Stimulated activated naive CD4-positive, alpha-beta T cell treated with Interleukin-2 at 50 U/mL for 16 hours (primary cell): ENCODE measurements at places on chromosomes 2 and 18.

- DNase-seq, result no peak
Observed at GRCh38 chr2:203626952-203627681, 79.3 kb upstream of the CD28 start.

- no peak for DNase-seq
Observed at GRCh38 chr18:8990276-8991031, 112.0 kb upstream of the NDUFV2 start.

DNA sequence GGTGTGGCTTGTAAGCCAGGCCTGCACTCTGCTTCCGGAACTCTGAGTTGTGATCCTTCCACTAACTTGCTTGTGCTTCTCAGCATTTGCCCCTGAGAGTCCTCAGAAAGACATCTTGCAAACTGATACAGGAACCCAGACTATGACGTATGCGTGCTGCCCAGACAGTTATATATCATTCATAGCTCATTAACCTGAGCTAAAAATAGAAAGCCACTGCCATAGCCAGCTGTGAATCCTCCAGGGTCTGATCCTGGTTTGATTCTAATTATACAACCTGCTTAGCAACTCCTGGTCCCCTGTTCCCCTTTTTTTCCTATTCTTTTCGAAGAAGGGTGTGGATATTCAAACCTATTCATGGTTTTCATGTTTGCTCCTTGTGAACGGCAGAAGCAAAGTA is 63.7 kb downstream of the MARCHF4 start:
- no peak for DNase-seq

DNA sequence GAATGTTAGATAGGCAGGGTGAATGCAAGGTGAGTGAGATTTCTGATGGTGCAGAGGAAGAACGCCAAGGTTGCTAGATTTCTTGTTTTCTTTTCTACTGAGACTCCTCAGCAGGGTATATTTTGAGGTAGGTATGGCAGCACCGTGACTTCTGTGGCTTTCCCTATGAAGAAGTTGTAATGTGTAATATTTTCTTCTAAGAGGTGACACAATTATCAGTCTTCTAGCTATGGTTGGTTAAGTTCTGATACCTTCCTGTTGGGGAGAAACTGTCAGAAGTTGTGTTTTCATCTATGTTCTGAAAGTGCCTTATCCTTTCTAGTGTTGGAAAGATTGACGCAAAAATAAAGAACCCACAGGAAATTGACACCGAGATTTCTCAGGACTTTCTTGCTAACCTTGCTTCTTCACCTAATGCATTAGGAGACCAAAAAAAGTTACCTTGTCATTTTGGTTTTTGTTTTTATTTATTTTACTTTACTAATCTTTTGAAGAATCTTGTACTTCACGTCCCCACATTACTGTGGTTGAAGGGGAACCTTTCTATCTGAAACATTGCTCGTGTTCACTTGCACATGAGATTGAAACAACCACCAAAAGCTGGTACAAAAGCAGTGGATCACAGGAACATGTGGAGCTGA is 11.9 kb downstream of the IL18R1 start:
- peak; percentile 12 for DNase-seq

DNA sequence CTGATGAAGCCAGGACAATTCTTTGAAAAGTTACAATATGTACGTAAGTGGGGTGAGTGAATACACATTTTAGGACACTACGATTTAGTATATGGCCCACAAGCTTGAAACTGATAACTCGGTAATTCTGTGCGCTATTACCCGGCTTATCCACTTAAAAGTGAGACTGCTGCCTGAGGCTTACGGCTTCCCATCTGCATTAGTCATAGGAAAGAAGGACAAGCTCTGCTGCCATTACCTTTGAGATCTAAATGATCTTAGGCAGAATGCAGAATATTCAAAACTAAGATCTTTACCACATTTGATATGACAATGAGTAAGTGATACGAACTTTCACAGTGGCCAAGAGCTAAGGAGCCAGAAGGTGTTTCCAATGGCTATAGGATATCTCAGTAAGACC is 133.3 kb downstream of the GAREM1 start:
- DNase-seq, result no peak

DNA sequence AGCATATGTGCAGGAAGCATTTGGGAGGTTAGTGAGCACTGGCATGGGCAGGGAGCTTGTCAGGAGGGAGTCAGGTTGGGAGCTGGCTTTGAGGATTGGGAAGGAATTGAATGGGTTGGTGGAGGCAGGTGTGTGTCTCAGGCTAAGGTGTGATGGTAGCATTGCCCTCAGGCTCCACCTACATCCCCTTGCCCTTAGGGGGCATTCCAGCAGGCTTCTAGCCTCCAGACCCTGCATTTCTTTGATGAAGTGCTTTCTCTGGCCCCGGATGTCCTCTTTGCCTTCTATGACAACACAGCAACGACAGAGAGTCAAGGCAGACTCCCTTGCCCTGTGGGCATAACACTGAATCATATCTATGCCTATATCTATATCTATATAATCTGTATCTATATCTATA is 13.5 kb downstream of the RHBDD1 start:
- no peak for DNase-seq

GRCh38 chr2:237558961-237559641 is 7.3 kb upstream of the PRLH start:
- DNase-seq, result no peak

- no peak for DNase-seq
Observed at GRCh38 chr2:57408587-57408986, 638.0 kb upstream of the VRK2 start.

- DNase-seq, result no peak
Observed at GRCh38 chr18:47997338-47997780, 66.9 kb upstream of the SMAD2 start.

GRCh38 chr18:79302120-79302519 is 93.6 kb upstream of the NFATC1 start:
- DNase-seq, result no peak

DNA sequence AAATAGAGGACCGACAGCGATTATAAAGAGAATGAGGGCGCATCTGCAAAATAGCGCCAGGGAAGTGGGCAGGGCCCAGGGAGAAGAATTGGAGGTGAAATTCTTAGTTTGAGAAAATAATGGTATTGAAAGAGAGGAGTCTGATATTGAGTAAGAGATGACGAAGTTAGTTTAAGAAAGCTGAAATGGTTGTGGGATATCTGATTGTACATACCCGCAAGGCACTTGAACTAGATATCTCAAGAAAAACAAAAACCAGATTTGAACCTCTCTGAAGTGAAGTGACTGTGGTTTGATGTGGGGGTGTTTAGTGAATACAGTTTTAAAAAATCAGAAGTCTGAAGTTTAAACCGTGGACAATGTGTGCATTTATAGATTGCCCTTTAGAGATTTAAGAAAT is 38.9 kb downstream of the ZNF532 start:
- DNase-seq, result no peak

GRCh38 chr18:48940854-48941611 is 9.7 kb downstream of the SMAD7 start:
- DNase-seq, result peak; percentile 68

DNA sequence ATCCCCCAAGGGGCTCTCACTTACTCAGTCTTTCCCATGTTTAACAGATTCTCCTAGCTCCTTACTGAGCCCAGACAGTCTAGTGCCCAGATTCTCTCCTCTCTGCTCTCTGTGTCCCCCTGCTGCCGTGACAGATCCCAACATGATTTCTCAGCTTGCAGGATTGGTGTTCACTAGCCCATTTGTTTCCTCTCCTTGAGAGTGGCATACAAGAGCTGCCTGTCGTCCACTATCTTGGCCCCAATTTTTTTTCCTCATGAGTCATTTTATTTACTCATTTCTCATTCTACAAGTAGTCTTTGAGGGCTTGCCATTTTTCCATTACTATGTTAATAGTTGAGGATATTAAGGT is 199.9 kb upstream of the FN1 start:
- no peak for DNase-seq

DNA sequence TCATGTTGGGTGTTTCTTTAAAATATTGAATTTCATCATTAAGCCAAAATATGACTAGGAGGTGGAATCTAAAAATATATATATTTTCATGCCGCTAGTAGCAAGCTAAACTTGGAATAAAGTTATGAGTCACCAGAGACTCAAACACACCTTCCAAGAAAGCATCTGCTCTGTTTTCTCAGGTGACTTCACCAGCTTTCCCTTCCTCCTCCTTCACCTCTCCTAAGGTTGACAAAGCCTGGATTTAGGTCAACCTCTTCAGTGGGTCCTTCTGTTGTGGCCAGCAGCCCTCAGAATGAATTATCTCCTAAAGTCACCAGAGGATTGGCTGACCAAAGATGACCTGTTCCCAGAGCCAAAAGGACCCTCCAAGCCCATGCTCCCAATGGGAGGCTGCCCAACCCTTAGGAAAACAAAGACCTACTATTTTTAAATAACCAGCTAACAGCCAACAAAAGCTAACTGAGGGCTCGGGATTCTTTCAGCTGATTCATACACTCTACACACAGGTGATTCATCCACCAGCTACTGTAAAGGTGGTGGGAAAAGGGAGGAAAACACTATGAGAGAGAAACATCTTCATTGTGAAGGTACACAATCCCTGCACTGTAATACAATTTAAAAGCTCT is 113.9 kb downstream of the MYO5B start:
- no peak for DNase-seq

- DNase-seq, result no peak
Observed at GRCh38 chr2:231277962-231278361, 79.5 kb downstream of the ARMC9 start.

- no peak for DNase-seq
Observed at GRCh38 chr2:109232909-109233308, 103.9 kb downstream of the SH3RF3 start.

DNA sequence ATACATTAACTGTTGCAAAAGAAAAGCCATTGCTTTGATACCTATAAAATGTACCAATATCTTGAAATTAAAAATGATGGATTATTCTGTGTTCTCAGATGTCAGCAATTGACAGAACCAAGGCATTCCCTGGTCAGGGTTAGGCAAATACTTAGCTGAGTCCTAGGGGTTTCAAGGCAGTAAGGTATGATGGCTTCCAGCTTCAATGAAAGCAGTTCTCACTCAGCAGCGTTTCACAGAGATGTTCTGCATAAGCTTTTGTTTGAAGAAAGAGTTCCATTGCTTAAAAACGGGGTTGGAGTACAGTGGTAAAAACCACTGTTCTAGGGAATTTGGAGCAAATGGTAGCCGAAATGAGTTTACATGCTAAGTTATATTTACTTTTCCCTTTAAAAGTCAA is 17.0 kb upstream of the KANSL1L start:
- DNase-seq, result no peak

GRCh38 chr2:6674381-6674780 is 191.3 kb downstream of the CMPK2 start:
- DNase-seq, result no peak

- no peak for DNase-seq
Observed at GRCh38 chr18:31510319-31510718, 12.3 kb downstream of the DSG2 start.

- DNase-seq, result no peak
Observed at GRCh38 chr2:162520959-162521358, 177.0 kb downstream of the GCA start.

DNA sequence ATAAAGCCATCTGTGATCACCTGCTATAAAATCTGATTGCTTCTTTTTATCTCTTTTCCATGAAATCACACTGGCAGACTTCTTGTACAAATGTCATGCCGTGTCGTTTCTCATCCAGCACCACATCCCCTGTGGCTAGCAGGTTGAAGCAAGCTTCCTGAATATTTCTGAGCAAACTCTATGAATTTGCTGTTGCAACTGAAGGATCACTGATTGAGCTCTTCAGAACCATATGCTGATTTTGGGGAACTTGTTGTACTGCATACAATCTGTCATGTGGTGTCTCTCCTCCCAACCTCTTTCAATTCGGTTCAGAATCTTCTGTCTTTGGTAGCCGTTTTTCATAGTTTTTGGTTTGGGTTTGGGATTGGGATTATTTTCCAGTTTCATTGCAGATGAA is 57.7 kb upstream of the RBMS1 start:
- no peak for DNase-seq

DNA sequence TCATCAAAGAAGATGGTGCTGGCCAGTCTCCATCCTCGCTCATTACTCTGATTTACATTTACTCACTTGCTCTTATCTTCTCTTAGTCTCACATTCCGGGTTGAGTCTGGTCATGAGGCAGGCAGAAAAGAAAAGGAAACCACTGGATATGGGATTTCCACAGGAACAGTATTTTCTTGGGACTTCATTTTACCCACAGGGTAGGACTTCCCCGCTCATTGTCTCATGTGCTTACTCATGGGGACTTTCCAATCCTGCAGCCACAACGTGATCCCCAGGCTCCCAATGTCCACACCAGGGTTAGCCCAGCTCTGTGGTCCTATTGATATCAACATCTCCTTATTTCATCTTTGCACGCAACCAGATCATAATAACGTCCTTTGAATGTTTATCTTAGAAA is 373.8 kb downstream of the TMEM182 start:
- no peak for DNase-seq

DNA sequence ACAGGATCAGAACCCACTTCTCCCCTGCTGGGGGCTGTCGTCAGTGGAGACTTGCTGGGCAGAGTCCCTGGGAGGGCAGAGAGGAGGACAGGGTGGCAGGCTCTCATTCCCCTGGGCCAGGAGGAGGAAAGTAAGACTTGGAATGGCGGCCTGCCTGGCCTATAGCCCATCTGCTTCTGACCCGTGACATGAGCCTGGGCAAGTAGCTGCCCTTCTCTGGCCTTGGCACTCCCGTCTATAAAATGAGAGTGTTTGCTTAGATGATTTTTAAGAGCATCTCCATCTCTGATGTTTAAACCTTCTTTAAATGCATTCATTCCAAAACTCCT is 173.0 kb downstream of the DDX1 start:
- DNase-seq, result no peak

DNA sequence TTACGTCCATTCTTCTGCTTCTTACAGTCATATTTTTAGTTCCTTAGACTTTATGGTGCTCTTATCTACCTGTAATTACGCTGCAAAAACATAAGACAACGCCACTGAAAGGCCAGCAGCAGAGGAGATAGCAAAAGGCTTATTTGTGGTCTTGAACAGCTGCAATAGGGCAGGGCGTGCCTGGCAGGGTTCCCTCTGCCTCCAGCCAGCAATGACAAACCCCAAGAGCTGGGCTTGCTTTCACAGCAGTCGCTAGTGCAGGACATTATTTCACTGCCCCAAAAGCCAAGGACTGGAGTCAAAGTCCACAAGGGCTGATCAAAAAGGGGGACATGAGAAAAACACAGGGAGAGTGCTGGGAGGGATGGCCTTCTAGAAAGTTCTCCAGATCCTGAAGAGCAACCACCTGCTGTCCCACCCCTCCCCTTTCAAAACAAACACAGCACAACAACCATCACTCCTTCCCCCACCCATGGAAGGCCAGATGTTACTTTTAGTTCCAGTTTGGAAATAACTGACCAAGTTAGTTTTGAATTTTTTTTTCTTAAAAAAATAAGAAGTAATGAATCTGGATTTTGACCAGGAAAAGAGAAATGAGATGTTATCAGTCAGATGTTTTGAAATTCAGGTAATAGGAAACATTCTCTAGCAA is 127.8 kb downstream of the RBMS1 start:
- no peak for DNase-seq
